ENCODE measurements at places on chromosomes 3 and 15. TPM values are rescaled to one million over a fixed set of nuclear protein-coding genes. Genes with fewer than 3 reads are reported as not detected.

The KCNAB1 gene
- 0.16 TPM for total RNA-seq

- DNase-seq, result no peak
- H3K36me3 ChIP-seq, result no peaks in the 10 kb centered on the region
- no peaks in the 10 kb centered on the region for H3K27me3 ChIP-seq
- H3K27ac ChIP-seq, result no peak overlapping the region
These were observed 82.5 kb downstream of the SLMAP start for GRCh38 chr3:57838627-57839026.

- no peak overlapping the region for H3K4me3 ChIP-seq
- H3K36me3 ChIP-seq, result peaks cover 6% of the 10 kb centered on the region
- DNase-seq, result no peak
These were observed 21.3 kb downstream of the RTF1 start for GRCh38 chr15:41438206-41438605.

DNA sequence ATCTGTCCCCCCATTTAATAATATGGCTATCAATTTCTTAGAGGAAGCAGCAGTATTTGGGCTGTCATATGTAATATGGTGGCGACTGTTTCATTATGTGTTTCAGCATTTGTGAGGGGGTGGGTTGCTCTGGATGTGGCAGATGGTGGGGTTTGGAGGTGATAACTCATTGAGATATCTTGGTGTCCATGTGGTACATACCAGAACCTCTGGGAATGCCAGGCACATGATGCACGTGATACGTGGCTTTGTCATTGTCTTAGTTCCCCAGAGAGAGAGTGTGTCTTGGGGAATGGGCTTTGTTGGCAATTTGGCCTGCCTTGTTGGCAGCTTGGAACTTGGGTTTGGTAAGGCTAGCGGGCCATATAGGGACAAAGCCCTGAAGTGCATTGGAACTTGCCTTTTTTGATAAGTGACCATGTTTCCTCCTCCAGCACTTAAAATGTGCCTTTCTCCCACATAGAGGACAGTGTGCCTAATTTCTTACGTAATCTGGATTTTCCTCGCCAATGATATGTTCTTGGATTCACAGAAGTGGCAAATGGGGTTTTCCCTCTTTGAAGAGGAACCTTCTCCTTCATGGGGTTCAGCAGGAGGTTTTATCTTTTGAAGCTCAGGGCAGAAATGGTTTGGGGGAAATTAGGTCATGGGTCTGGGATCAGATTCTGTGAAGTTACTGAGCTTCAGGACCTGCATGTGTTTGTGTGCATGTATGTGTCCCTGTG, 79.5 kb downstream of the DNASE1L3 start:
- no peak for DNase-seq
- peaks cover 2% of the 10 kb centered on the region for H3K4me1 ChIP-seq
- peaks cover 39% of the 10 kb centered on the region for H3K36me3 ChIP-seq

- H3K4me1 ChIP-seq, result peaks cover 10% of the 10 kb centered on the region
- no peak for DNase-seq
- H3K27ac ChIP-seq, result peak overlapping the region; percentile 29
- peak overlapping the region; percentile 50 for H3K4me3 ChIP-seq
- no peaks in the 10 kb centered on the region for H3K27me3 ChIP-seq
These were observed 133.9 kb downstream of the LRRC28 start for GRCh38 chr15:99385005-99385669.

The CRABP1 gene
- not detected for total RNA-seq

- no peak for DNase-seq
- peaks cover 16% of the 10 kb centered on the region for H3K4me1 ChIP-seq
- no peak overlapping the region for H3K4me3 ChIP-seq
These were observed 156.3 kb downstream of the LIPC start for GRCh38 chr15:58588096-58588495.

The KNL1 gene
- 0.21 TPM for total RNA-seq

- peak within 1 kb of the TSS; percentile 61 for H3K27ac ChIP-seq
- peaks cover 41% of the 10 kb centered on the region for H3K27me3 ChIP-seq
- H3K4me1 ChIP-seq, result peaks cover 18% of the 10 kb centered on the region
- peak within 1 kb of the TSS; percentile 81 for H3K4me3 ChIP-seq
- DNase-seq, result peak; percentile 70
- no peaks in the 10 kb centered on the region for H3K36me3 ChIP-seq
These were observed at the start of gene WNT7A for GRCh38 chr3:13879946-13880810. WNT7A (minus strand) TSS chr3:13880071; CDS start chr3:13879816, 255 bp downstream.

The CRYGS gene
- total RNA-seq, result 12.1 TPM

DNA sequence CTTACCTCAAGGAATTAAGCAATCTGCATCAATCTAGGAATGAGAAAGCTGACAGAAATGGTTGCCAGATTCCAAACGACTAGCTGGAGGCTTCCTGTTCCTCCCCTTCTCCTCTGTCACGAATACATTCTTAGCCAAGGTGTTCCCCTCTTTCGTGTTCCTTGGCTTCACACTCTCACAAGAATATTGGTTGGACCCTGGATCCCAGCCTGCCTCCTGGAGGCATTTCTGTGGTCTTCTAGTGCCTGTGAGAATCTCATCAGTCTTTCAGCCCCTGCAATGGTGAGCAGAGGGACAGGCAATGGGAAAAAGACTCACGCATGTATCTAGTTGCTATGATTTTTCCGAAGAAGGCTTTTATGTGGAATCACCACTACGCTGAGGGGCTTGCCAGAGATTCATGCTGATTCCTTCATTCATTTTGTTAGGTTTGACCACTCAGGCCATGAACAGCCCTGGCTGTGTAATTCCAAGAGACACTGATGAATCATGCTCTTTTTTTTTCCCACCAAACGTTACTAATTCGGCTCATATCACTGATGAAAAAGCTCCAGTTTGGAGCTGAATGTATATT, 1.6 kb upstream of the P3H2 start:
- no peak overlapping the region for H3K27ac ChIP-seq
- H3K4me1 ChIP-seq, result peaks cover 6% of the 10 kb centered on the region
- peaks cover 26% of the 10 kb centered on the region for H3K27me3 ChIP-seq
- DNase-seq, result no peak

The HDAC11 gene
- 6.6 TPM for total RNA-seq

The PRR20G gene
- total RNA-seq, result not detected

DNA sequence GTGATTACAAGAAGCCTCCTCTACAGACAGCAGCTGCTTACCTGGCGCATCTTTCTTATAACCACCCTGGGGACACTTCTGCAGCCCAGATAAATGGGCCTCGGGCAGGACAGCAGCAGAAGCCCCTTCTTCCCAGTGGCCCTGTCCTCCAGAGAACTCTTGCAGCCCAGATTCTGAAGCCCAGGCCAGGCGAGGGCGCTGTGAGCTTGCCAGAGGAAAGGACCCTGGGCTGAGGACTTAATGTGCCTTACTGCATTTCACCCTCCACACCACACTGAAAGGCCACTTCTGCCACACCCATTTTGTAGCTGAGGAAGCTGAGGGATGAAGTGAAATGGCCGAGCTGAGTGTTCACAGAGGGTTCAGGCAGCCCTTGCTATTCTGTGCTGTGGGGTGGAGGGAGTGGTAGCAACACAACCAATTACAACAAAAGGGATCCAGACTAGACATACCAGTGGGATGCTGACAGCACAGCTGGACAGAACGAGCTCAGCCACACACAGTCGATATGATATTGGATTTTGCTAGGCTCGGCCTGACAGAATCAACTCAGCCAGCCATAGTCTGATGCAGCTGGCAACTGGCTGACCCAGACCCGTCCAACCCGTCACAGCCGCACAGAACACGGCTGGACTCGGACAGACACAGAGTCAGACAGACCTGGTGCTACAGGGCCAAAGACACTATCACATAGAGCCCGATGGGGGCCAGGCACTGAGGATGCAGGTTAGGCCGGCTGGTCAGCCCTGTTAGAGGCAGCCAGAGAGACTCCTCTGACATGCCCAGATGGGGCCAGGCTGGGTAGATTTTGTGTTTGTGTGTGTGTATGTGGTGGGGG, 7.3 kb downstream of the ACOX2 start:
- H3K27me3 ChIP-seq, result peaks cover 1% of the 10 kb centered on the region
- no peaks in the 10 kb centered on the region for H3K36me3 ChIP-seq

DNA sequence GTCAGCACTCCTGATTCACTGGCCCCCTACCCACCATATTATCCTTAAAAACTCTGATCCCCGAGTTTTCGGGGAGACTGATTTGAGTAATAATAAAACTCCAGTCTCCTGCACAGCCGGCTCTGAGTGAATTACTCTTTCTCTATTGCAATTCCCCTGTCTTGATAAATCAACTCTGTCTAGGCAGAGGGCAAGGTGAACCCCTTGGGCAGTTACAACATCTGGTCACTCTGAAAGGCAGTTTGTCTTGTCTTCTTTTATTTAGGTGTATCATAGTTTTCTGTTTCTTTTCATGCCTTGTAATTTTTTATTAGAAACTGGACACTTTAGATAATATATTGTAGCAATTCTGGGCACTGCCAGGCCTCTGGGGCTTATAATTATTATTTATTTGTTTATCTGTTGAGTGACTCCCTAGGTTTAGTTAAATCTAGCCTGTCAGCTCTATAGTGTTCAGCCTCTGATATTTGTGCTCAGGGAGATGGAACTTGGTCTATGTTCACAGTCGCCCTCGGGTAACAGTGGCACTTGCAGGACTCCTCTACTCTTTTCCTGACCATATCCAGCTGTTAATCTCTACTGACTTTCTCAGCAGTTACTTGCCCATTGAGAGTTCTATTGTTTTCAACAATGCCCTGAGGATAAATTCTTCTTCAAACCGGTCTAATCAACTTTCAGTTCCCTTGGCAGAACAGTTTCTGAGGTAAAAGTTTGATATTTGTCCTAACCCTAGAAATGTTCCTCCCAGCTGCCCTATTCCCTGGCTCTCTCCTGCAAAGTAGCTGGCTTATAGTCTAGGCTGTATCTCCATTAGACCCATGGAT, 15.5 kb upstream of the PLAAT1 start:
- H3K4me1 ChIP-seq, result no peaks in the 10 kb centered on the region
- H3K27me3 ChIP-seq, result peaks cover 3% of the 10 kb centered on the region
- no peak overlapping the region for H3K27ac ChIP-seq
- no peak for DNase-seq
- H3K4me3 ChIP-seq, result no peak overlapping the region
- no peaks in the 10 kb centered on the region for H3K36me3 ChIP-seq

The OR5K2 gene
- not detected for total RNA-seq

DNA sequence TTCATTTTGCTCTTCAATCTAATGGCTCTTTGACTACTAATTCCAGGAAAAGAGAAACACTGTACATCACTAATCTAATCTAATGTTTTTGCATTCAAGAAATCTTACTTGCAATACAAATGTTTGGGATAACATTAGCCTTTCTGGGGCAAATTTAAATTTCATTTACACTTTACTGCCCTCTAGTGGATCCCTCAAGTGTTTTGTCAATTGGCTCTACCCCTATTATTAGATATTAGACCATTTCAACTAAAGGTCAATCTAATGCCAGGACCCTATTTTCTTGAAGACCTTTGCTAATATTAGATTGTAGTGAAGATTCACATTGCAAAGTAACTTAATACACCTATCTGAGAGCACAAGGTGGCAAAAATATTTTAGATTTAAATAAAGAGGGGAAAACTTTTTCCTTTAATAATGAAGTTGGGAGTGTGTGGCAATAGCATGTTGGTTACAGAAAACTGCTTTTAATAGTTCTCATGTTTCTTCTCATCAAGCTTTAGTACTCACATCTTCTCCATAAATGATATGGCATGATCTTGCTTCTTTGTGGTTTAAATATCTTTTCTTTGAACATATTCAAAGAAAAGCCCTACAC, 5.0 kb downstream of the C2CD4A start:
- H3K36me3 ChIP-seq, result peaks cover 2% of the 10 kb centered on the region
- peaks cover 14% of the 10 kb centered on the region for H3K4me1 ChIP-seq
- no peak overlapping the region for H3K27ac ChIP-seq
- peaks cover 10% of the 10 kb centered on the region for H3K27me3 ChIP-seq

All from naive thymus-derived CD8-positive, alpha-beta T cell (primary cell).